CD4-positive, alpha-beta T cell treated with Interleukin-17A for 4 hours (primary cell): ENCODE measurements at places on chromosomes 3 and 15.

- DNase-seq: peak; percentile 71
Observed at GRCh38 chr3:51967384-51968169, at the start of gene PCBP4. Gene PCBP4, minus strand, starts transcription at chr3:51967454. Its CDS starts 6,214 bp downstream, at chr3:51961240.

GRCh38 chr3:142228964-142229363 lies 3.6 kb upstream of the GK5 start:
- DNase-seq: no peak

- no peak for DNase-seq
Observed at GRCh38 chr3:110816008-110816407, 255.6 kb upstream of the NECTIN3 start.

DNA sequence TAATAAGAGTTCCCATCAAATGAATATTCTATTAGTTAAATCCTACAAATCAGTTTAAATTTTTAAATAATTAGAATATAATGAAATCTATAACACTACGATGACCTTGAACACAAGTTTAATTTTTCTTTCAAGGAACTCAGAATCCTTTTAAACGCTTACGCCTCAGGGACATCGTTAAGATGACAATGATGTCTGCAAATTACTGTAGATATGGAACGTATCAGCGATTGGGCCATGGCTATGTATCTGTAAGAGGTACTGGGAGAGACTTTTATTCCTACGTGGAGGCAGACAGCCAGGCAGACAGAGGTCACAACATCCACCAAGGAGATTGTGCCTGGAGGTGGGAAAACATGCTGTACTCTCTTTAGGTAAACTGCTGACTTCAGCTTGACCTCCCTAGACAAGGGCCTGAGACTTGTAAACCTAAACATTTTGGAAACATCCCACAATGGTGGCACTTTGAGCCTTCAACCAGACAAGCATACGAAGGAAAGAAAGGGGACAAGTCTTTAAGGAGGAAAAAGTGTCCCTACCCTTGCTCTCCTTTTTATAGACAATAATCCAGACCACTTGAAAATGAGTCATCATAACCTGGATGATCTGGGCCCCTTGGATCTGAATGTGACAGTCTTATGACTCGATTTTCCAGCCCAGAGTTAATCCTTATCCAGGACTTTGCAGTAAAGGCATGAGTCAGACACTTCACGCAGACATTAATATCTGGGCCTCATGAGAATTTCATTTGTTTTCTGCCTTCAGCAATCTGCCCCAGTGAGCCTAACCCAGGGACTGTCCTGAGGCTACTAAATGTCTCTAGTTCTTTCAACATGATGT lies 6.8 kb upstream of the LDHAL6B start:
- DNase-seq: no peak

DNA sequence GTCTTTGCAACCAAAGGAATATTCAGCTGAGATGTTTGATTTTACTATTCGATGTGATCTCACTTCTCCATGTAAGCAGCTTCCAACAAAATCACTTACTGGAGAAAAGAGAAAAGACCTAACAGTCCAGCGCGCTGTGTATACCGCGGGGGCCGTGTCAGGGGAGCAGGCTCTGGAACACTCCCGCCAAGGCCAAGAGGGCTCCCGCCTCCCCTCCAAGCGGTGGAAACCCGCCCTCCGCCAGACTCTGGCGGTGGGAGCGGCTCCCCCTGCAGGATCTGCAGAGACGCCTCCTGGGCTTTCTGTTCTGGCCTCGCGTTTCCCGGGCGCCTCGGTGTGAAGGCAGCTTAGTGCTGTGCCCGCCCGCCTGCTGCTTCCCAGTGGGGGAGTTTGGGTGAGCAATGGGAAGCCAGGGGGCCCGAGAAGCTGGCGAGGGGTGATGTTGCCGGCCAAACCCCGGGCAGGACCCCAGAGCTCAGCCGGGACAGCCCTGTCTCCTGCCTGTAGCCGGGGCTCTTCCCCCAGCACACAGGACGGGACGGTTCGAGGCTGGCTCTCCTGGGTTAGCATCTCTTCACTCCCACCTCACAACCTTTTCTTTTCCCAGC lies 36.3 kb downstream of the CHST14 start:
- peak; percentile 80 for DNase-seq

DNA sequence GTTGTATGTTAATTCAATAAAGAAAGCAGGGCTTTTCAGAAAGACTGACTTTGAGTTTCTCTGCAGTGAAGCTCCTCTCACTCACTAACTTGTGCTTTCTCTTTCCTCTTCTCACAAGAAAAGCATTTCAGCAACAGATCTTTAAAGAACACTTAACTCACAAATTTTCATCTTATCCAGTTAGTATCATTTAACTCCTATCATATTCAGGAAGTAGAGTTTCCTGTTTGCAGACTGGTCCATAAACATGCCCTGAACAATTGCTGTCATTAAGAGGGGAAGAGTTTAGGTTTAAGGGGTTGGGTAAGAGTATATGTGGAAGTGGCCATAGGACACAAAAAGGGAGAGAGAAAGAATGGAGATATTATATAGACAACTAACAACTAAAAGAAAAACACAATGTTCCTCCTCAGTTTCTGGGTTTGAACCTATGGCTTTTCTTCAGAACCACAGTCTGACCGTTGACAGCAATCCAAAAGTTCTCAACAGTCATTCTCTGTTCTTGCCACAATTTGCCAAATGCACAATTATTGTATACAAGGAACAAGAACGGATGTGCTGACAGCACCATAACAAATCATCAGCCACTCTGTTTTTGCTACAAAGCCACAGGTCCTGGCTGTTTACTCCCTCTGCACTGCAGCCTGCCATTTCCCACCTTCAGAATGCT lies 63.9 kb downstream of the CHAC1 start:
- no peak for DNase-seq

DNA sequence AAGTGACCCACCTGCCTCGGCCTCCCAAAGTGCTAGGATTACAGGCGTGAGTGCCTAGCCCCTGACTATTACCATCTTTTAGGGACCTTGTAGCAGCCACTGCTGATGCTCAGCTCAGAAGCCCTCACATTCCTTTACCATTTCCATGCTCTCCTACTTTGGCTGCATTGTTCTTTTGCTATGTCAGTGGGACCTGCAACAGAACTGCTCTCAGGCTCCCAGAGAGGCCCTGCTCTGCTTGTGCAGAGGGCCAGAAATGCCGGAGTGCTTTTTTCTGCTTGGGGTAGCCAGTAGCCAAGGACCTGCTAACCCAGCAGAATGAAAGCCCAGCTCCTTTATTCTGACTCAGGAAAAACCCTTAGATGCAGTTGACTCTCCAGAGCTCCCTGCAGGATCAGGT lies 18.3 kb upstream of the PROK2 start:
- no peak for DNase-seq

- DNase-seq: peak; percentile 70
Observed at GRCh38 chr3:101466465-101467309, 46.3 kb downstream of the SENP7 start.

GRCh38 chr3:182793663-182794454 lies 555 bp downstream of the ATP11B start:
- peak; percentile 54 for DNase-seq

DNA sequence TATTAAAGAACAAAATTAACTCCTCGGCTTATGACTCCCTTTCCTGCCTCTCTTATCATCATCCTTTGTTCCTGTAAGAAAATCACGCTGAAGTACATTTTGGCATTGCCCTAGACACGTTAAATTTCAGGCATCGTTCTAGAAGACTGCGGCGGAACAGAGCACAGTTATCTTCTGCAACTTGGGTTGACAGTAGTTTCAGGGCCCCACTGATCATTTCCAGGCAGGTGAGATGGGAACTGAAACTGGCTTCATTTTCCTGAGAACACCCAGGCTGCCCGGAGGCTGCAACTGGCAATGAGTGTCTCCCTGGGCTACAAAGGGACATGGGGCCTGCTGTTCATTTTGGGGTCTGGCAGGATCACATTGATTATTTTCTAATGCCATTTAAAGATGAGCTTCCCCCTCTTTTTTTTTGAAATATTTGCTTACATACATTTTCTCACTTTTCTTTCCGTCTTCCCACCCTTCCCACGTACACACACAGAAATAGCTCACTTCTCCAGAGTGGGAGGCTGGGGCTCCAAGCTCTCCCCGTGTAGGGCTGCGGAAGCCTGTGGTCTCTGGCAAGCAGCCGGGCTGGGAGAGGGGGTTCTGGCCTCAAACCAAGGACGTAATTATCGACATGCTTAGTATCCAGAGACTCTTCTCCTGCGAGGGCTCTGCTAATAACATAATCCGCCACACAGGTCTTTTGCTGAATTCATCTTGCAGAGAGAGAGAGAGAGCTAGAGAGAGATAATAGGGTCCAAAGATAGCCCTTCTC lies 267.4 kb downstream of the ABHD5 start:
- no peak for DNase-seq

- no peak for DNase-seq
Observed at GRCh38 chr3:14765060-14765400, 53.7 kb upstream of the FGD5 start.

GRCh38 chr3:112681822-112682325 lies 40.9 kb upstream of the CCDC80 start:
- no peak for DNase-seq

DNA sequence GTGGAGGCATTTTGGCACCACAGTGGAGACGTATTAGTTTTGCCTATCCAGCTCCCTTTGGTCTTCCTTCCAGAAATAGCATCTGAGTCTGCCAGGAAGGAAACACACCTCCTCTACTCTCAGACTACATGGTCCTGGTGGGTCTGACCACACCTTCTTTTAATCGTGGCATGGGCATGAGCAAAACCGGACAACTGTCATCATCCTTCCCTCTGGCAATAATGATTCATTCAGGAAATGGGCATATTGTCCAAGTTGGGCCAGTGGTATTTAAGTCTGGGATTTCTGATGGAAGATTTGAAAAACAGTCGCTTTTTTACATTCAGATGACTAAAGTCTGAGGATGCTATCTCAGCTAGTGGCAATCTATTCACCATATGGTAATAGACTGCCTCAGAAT lies 601.0 kb upstream of the ADAMTS9 start:
- no peak for DNase-seq

GRCh38 chr15:71752604-71753289 lies 57.6 kb upstream of the NR2E3 start:
- DNase-seq: no peak

DNA sequence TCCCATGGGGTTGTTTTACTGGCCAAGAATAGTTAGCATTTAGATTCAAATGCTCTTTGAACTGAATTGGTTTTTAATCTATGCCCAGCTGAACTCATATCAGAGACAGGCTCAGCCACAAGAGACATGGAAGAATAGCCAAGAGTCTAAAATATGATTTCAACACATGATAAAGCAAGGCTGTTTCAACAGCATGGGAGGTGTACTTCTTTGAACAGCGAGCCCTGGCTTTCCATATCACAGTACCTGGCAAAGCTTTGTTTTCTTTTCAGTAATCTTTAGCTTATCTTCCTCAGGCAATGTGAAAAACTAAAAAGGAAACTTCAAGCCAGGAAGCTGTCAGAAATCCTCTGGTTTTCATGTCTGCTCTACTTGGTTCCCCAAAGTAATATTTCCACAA lies 413.6 kb upstream of the ADAMTS9 start:
- no peak for DNase-seq

- DNase-seq: no peak
Observed at GRCh38 chr3:68706096-68706495, 226.3 kb downstream of the TAFA4 start.

DNA sequence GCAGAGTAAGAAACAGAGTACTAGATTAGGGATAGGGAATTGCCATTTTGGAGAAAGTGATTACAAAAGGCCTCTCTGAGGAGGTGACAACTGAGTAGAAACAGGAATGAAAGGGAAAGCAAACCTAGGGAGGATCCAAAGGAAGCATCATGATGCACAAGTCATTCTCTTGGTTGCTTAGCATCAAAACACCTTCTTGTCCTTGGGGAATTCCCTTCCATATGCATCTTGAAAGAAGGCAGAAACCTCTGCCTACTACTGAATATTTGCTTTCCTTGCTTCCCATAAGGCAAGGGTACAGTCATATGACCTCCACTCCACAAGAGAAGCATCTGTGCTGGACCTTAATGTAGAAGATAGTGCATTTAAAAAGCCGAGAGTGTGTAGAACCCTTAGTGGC lies 24.1 kb downstream of the GABPB1 start:
- no peak for DNase-seq

DNA sequence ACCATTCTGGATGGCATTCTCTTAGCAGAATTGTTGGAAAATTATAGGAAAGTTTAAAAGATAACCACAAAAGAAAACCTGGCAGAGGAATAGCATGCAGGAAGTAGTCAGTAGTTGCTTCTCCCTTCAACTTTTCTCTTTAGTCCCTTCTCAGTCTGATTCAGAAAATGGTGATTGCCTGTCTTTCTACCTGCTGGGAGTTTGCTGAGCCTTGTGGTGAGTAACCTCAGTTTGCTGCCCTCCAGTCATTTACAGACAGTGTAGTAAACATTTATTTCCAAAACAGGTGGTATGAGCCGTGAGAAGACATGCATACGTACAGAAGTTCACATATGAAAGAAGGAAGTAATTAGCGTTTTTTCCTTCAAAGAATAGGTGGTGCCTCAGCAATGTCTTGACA lies 224.7 kb upstream of the POU1F1 start:
- no peak for DNase-seq

GRCh38 chr15:68386587-68387288 lies 45.2 kb downstream of the ITGA11 start:
- no peak for DNase-seq

DNA sequence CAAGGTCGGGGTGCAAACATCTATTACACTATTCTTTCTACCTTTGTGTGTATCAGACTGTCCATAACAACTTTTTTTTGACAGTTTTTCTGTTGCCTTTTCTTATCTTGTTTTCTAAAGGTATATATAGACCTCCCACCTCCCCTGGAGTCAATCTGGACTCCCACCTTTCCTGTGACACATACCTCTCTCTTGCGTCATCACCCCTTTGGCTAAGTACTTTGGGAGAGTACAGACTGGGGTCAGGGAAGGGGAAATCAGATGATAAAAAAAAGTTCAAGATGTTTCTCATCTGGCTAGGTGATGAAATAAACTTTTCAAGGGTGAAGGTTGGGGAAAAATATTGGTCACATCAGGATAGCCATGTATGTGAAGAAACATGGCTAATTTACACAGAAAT lies 17.2 kb downstream of the TSPAN3 start:
- no peak for DNase-seq

- DNase-seq: no peak
Observed at GRCh38 chr15:35444557-35445204, 101.3 kb downstream of the DPH6 start.

DNA sequence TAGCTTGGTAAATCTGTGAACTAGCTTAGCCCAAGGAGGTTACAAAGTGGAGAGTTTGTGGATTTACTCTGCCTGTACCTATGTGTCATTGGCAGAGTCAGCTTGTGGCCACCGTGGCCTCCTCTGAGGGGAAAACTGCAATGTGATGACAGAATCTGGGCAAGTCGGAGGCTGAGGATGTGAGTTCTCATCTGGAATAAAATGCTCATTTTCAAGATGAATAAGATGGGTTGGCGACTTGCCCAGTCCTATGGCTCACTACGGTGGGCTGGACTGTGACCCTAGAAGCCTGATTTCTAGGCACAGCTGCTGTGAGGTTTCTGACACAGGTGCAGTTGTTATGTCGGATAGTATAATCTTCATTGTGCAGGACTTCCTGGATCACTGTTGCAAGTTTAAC lies 83.7 kb downstream of the ETV5 start:
- no peak for DNase-seq

GRCh38 chr3:180617049-180617448 lies 15.1 kb downstream of the TTC14 start:
- DNase-seq: no peak
